ENCODE measurements at places on chromosomes 12 and 14. TPM values are rescaled to one million over a fixed set of nuclear protein-coding genes. Genes with fewer than 3 reads are reported as not detected.

MSRB3 gene
- total RNA-seq = not detected

DNA sequence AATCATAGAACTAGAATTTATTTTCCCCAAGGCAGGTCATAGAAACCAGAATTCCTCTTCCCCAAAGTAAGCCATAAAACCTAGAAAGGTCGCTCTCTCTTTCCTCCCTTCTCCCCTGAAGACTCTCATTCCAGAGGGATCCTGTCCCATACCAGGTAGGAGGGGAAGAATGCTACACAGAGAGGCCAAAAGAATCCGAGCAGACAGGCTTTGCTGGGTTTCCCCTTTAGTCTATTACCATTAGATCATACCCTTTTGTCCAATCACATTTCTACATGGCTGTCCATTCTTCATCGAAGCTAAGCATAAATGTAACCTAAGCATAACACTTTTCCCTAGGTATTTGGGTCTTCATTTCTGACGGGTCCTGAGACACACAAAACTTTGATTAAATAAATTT, 204.5 kb downstream of the SPTSSA start:
- no peaks in the 10 kb centered on the region for H3K36me3 ChIP-seq
- no peak overlapping the region for H3K27ac ChIP-seq
- H3K4me3 ChIP-seq = no peak overlapping the region
- no peak for DNase-seq

DNA sequence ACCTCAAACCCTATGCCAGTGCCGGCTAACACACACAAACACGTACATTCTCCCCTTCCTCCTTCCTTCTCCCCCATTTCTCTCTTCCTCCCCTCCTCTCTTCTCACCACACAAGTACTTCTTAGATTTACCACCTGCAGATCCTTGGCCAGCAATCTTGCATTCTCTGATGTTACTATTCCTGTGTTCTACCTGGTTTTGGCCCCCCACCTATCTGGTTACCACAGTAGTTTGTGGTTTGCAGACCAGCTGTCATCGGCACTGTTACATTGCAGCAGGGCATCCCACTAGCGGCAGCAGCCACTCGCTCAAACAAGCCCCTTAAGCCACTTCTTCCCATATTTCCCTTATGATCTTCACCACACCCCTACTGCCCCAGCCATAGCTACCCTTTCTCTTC, 3.9 kb downstream of the ABHD4 start:
- H3K27ac ChIP-seq = no peak overlapping the region
- H3K27me3 ChIP-seq = no peaks in the 10 kb centered on the region
- DNase-seq = no peak
- peaks cover 23% of the 10 kb centered on the region for H3K4me1 ChIP-seq

DNA sequence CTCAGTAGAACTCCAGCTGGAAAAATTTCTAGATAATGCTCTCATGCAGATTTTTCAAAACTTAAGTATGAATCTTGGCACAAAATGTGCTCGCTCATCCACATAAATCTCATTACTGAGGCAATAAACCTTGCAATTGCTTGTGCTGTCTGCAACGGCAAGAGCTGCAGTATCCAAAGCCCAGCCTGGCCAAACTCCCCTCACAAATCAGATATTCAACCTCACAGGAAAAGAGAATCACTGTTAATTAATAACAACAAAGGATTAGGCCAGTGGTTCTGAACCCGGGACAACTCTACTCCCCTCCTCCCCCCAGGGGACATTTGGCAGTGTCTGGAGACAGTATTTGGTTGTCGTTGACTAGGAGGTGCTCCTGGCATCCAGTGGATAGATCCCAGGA, 19.2 kb upstream of the CORO1C start:
- H3K27ac ChIP-seq = no peak overlapping the region
- H3K4me1 ChIP-seq = no peaks in the 10 kb centered on the region
- no peak overlapping the region for H3K4me3 ChIP-seq
- no peaks in the 10 kb centered on the region for H3K27me3 ChIP-seq

SLC10A1 gene
- total RNA-seq = not detected

DNA sequence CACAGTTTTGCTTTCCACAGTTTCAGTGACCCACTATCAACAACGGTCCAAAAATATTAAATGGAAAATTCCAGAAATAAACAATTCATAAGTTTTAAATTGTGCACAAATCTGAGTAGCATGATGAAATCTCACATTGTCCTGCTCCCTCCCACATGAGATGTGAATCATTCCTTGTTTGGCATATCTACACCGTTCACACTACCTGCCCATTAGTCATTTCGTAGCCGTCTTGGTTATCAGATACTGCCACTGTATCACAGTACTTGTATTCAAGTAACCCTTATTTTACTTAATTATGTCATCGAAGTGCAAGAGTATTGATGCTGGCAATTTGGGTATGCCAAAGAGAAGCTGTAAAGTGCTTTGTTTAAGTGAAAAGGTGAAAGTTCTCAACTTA, 145.3 kb downstream of the SLC5A8 start:
- DNase-seq = no peak
- H3K4me1 ChIP-seq = no peaks in the 10 kb centered on the region
- no peaks in the 10 kb centered on the region for H3K36me3 ChIP-seq
- no peak overlapping the region for H3K27ac ChIP-seq

DNA sequence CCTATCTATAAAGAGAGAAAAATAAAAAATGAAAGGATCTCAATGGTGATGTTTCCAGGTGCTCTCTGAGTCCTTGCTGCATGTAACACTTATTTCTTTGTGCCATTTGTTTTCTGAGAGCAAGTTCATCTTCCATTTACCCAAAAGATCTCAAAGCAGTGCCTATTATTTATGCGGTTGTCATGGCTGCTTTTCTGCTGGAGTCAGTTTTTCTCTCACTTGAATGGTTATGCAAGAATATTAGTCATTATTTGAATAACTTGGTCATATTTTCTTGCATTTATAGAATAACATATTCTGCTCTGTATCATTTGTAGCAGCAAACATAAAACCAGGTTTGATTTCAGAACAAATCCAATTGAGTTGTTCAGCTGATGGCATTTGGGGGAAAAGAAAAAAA, 141.8 kb upstream of the G2E3 start:
- peaks cover 2% of the 10 kb centered on the region for H3K27me3 ChIP-seq
- no peak overlapping the region for H3K27ac ChIP-seq
- no peaks in the 10 kb centered on the region for H3K36me3 ChIP-seq

DIO3 gene
- total RNA-seq = not detected

- no peaks in the 10 kb centered on the region for H3K4me1 ChIP-seq
- no peak for DNase-seq
- H3K4me3 ChIP-seq = no peak overlapping the region
- no peaks in the 10 kb centered on the region for H3K36me3 ChIP-seq
- H3K27me3 ChIP-seq = peaks cover 5% of the 10 kb centered on the region
- H3K27ac ChIP-seq = no peak overlapping the region
Measured at GRCh38 chr14:76653875-76654572, 107.2 kb upstream of the VASH1 start.

DNA sequence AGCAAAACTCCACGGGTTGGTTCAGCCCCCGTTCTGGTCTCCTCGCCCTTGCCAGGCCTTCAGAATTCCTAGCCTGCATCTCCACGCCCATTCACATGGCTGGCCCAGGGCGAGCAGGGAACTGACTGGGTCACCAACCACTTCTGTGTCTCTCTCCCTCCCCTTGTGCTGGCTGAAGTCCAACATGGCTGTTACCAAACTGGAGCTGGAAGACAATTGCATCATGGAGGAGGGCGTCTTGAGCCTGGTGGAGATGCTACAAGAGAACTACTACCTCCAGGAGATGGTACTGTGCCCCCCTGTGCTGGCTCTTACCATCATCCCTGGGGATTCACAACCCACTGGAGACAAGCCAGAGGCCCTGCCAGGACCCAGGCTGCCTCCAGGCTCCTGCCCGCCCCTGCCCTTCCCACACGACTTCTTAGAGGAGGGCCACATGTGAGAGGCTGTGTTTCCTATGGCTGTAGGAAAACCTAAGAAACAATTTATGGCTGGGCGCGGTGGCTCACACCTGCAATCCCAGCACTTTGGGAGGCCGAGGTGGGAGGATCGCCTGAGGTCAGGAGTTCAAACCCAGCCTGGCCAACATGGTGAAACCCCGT, 9.9 kb downstream of the LRRC74A start:
- no peak for DNase-seq
- H3K27ac ChIP-seq = no peak overlapping the region
- H3K4me1 ChIP-seq = no peaks in the 10 kb centered on the region
- no peak overlapping the region for H3K4me3 ChIP-seq
- no peaks in the 10 kb centered on the region for H3K36me3 ChIP-seq

- H3K4me1 ChIP-seq = no peaks in the 10 kb centered on the region
- H3K4me3 ChIP-seq = no peak overlapping the region
- peaks cover 2% of the 10 kb centered on the region for H3K27me3 ChIP-seq
- no peaks in the 10 kb centered on the region for H3K36me3 ChIP-seq
Measured at GRCh38 chr12:52293926-52294325, 2.6 kb upstream of the KRT81 start.

DNA sequence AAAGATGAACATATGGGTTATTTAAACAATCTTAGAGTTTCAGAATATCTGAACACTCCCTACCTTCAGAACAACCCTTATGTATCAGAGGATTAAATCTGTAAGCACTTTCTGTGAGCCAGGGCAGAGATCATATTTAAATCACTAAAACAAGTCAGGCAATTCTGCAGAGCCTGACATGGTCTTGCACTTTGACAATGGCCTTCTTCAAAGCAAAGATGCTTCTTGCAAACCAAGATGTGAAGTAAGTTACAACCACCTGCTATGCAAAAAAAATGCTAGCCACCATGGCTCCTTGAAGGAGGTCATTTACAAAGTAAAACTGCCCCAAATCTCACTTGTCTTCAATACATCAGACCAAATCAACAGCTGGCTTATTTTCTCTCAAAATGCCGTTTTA, 3.2 kb downstream of the PPP1CC start:
- H3K4me1 ChIP-seq = peaks cover 67% of the 10 kb centered on the region
- peaks cover 53% of the 10 kb centered on the region for H3K36me3 ChIP-seq
- peak overlapping the region; percentile 84 for H3K27ac ChIP-seq
- no peak for DNase-seq
- no peaks in the 10 kb centered on the region for H3K27me3 ChIP-seq

DNA sequence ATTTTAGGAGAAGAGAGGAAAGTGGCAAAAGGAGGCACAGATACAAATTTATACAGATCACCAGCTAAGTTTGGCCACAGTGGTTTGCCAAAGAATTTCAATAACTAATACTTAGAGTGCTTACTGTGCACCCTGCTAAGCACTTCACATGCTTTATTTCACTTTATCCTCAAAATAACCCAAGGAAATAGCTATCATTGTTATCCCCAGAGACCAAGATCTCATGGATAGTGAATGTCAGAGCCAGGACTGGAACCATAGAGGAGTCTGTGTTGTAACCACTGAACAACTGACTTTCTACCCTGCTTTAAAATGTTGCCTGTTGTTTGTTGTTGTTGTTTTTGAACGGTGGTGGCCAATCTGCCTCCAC, 1.3 kb upstream of the TCP11L2 start:
- no peaks in the 10 kb centered on the region for H3K27me3 ChIP-seq
- H3K4me3 ChIP-seq = peak overlapping the region; percentile 81
- H3K27ac ChIP-seq = peak overlapping the region; percentile 86

DNA sequence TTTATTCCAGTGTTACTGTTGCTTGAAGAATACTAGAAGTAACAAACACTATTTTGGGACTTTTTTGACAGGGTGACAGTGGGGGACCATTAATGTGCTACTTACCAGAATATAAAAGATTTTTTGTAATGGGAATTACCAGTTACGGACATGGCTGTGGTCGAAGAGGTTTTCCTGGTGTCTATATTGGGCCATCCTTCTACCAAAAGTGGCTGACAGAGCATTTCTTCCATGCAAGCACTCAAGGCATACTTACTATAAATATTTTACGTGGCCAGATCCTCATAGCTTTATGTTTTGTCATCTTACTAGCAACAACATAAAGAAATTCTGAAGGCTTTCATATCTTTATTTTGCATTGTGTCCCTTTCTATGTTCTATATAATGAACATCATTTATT, 44.5 kb downstream of the TMPRSS12 start:
- no peaks in the 10 kb centered on the region for H3K27me3 ChIP-seq
- DNase-seq = no peak
- no peak overlapping the region for H3K4me3 ChIP-seq
- no peaks in the 10 kb centered on the region for H3K4me1 ChIP-seq
- no peaks in the 10 kb centered on the region for H3K36me3 ChIP-seq

- peaks cover 38% of the 10 kb centered on the region for H3K36me3 ChIP-seq
- no peak for DNase-seq
- H3K4me3 ChIP-seq = no peak overlapping the region
- H3K27ac ChIP-seq = no peak overlapping the region
- H3K27me3 ChIP-seq = no peaks in the 10 kb centered on the region
Measured at GRCh38 chr12:95286713-95287112, 69.1 kb downstream of the VEZT start.

GRCh38 chr14:65251213-65251612, 148.9 kb upstream of the MAX start:
- H3K36me3 ChIP-seq = no peaks in the 10 kb centered on the region
- peaks cover 22% of the 10 kb centered on the region for H3K4me1 ChIP-seq
- no peak overlapping the region for H3K4me3 ChIP-seq
- DNase-seq = no peak
- H3K27ac ChIP-seq = no peak overlapping the region

SCNN1A gene
- total RNA-seq = 0.67 TPM

SLC38A4 gene
- total RNA-seq = not detected

- H3K27me3 ChIP-seq = no peaks in the 10 kb centered on the region
- H3K4me1 ChIP-seq = peaks cover 36% of the 10 kb centered on the region
- no peak overlapping the region for H3K4me3 ChIP-seq
- no peaks in the 10 kb centered on the region for H3K36me3 ChIP-seq
Measured at GRCh38 chr12:62251609-62251958, 8.6 kb upstream of the USP15 start.

- H3K4me3 ChIP-seq = no peak overlapping the region
- H3K27me3 ChIP-seq = peaks cover 19% of the 10 kb centered on the region
- no peak overlapping the region for H3K27ac ChIP-seq
- no peaks in the 10 kb centered on the region for H3K4me1 ChIP-seq
- no peaks in the 10 kb centered on the region for H3K36me3 ChIP-seq
Measured at GRCh38 chr12:71456316-71456715, 16.7 kb downstream of the LGR5 start.

DNA sequence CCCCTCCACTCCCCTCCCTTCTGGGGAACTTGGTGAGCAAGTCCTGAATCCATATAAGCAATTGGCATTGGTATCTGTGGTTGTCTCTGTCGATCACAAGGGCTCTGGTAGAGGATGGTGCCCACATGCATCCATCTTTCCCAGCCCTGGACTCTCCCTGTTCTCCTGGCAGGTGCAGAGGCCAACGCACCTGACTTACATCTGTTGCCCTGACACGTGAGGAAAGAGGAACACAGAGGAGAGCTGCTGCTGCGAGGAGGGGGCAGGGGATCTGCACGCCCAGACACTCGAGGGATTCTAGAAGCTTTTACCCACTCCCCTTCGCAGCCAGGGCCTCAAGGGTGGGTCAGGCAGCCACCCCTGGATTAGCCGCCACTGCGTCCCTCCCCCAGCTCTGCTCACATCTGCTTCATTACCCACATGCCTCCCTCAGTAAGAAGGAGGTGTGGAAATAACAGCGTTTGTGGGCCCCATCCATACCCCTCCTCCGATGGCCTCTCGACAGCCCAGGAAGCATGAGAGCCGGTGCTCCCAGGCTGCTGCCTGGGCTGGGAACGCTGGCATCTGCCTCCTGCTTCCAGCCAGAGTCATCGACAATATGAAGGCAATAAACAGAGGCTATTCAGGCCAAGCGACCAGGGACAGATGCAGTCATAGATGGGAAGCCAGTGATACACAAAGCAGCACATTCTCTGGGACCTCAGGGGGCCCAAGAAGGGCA, 56.5 kb downstream of the KDM2B start:
- H3K27ac ChIP-seq = no peak overlapping the region
- peaks cover 6% of the 10 kb centered on the region for H3K4me1 ChIP-seq
- H3K27me3 ChIP-seq = no peaks in the 10 kb centered on the region
- H3K4me3 ChIP-seq = no peak overlapping the region

- H3K4me3 ChIP-seq = no peak overlapping the region
- no peak overlapping the region for H3K27ac ChIP-seq
- DNase-seq = no peak
- peaks cover 14% of the 10 kb centered on the region for H3K36me3 ChIP-seq
- no peaks in the 10 kb centered on the region for H3K27me3 ChIP-seq
- H3K4me1 ChIP-seq = no peaks in the 10 kb centered on the region
Measured at GRCh38 chr14:68888025-68888850, 90.9 kb downstream of the ACTN1 start.
